GDM1 (cell line): ENCODE measurements at places on chromosomes 4 and X.

DNA sequence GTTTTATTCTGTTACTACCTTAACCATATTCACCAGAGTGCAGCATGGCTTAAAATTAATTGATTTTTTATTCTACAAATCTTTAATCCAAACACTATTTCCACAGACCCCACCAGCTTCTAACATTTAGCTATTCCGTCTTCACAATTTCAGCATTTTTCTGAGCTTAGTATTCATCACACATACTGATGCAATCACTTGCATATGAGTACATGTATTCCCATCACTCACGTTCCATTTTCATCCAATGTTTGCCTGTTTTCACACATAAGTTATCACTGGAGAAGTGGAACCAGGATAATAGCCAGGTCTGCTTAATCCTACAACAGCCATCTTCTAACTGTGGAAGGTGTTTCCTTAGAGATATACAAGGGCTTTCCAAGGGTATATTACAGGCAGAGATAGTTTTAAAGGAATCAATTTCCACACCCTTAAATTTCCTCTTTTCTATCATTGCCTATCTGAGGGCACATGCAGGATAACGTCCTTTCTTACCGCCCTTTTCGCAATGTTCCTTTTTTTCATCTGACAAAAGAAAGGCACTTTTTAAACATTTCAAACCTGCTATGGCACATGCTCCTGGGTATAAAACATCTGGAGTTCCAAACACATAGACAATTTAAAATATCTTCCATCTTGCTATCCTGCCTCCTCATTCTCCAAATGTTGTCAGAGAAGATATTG lies 115.8 kb downstream of the CORIN start:
- DNase-seq, result no peak

GRCh38 chrX:38636949-38637819 lies 75.8 kb downstream of the TSPAN7 start:
- no peak for DNase-seq

- no peak for DNase-seq
These were observed 7.8 kb downstream of the DIAPH2 start for GRCh38 chrX:96692454-96692853.

DNA sequence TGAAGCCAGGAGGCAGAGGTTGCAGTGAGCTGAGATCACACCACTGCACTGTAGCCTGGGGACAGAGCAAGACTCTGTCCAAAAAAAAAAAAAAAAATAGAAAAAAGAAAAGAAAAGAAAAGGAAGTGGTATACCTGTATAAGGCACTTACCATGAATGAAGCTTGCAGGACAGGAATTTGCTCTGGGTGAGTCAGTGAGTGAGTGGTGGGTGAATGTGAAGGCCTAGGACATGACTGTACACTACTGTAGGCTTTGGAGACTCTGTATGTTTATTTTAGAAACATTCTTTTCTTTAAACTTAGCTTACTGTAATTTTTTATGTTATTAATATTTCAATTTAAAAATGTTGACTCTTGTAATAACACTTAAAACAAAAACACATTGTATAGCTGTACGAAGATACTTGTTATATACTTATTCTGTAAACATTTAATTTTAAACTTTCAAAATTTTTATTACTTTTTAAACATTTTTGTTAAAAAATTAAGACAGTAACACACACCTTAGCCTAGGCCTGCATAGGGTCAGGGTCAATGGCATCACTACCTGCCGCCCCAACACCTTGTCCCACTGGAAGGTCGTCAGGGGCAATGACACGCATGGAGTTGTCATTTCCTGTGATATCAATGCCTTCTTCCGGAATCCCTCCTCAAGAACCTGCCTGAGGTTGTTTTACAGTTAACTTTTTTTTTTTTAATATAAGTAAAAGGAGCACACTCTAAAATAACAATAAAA lies 78.7 kb downstream of the CLNK start:
- no peak for DNase-seq

GRCh38 chr4:66034262-66034661 lies 364.0 kb upstream of the EPHA5 start:
- no peak for DNase-seq

DNA sequence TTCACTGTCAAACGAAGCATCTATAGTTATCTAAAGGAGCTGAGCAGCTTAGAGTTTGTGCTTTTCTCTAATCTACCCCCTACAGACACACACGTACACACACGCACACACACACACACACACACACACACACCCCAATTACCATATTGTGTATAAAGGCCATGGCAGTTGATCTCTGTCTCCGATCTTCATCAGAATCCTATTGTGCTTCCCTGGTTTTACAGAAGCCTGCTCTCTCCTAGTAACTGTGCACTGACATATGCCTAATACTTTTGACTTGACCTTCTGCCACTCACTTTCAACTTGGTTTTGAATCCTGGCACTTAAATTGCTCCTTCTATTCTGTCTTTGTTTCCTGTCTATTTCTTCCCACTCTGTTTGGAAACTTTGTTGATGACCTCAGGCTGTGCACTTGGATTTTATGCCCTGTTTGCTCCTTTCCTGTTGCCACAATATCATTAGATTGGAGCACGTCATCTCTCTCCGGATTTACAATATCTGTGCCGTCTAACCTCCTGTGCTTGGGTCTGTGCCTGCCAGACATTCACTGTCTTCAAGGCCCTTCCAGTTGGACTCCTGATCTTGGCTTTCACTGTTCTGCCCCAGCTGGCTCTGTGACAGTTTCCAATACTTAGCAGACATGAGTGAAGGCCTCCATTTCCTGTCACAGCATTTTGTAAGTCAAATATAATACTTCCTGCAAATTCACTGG lies 928.1 kb downstream of the FAT4 start:
- DNase-seq, result no peak

DNA sequence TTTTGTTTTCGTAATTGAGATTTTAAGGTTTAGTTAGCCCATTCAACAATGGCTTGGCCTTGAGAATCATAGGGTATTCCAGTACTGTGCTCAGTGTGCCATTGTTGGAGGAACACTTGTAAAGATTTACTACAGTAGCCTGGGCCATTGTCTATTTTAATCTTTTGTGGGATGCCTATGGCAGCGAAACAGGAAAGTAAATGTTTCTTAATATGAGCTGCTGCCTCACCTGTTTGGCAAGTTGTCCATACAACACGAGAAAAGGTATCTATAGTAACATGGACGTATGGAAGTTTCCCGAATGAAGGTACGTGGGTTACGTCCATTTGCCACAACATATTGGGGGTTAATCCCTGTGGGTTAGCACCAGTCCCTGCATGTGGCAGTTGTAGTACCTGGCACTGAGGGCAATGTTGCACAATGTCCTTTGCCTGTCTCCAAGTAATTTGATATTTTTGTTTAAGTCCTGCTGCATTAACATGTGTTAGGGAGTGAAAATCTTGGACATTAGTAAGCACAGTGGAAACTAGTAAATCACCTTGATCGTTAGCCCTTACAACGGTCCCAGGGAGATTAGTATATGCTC lies 38.6 kb upstream of the AADAT start:
- DNase-seq, result no peak

- no peak for DNase-seq
These were observed 201.3 kb upstream of the GNPDA2 start for GRCh38 chr4:44927399-44928380.

- DNase-seq, result no peak
These were observed 576.7 kb upstream of the DIPK2B start for GRCh38 chrX:45777366-45777765.

DNA sequence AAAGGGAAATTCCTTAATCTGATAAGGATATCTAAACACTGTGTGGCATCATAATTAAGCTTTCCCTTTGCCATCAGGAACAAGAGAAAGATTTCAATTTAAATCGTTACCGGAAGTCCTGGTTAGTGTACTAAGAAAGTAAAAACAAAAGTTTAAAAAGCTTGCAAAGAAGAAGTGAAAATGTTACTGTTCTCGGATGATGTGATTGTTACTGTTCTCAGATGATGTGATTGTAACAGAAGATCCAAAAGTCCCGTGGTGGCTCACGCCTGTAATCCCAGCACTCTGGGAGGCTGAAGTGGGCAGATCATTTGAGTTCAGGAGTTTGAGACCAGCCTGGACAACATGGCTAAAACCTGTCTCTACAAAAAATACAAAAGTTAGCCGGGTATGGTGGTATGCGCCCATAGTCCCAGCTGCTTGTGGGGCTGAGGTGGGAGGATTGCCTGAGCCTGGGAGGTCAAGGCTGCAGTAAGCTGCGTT lies 62.5 kb downstream of the RGS12 start:
- DNase-seq, result no peak

- DNase-seq, result no peak
These were observed 76.6 kb downstream of the MBNL3 start for GRCh38 chrX:132412208-132412607.

GRCh38 chr4:130110189-130110588 lies 1014.2 kb downstream of the C4orf33 start:
- DNase-seq, result no peak

DNA sequence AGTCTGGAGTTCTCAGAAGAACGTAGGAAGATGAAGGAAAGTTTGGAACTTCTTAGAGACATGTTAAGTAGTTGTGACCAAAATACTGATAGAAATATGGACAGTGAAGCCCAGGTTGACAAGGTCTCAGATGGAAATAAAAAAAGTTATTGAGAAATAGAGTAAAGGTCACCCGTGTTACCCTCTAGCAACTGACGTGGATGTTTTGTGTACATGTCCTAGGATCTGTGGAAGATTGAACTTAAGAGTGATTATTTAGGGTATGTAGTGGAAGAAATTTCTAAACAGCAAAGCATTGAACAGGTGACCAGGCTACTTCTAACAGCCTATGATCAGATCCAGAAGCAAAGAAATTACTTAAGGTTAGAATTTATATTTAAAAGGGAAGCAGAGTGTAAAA lies 1020.4 kb downstream of the FSTL5 start:
- no peak for DNase-seq

- no peak for DNase-seq
These were observed 65.1 kb downstream of the USP11 start for GRCh38 chrX:47297874-47298273.

- DNase-seq, result no peak
These were observed 50.6 kb downstream of the PCDH7 start for GRCh38 chr4:30770812-30771211.

GRCh38 chr4:37946503-37947179 lies 13.6 kb upstream of the PTTG2 start:
- DNase-seq, result peak; percentile 57

- DNase-seq, result no peak
These were observed 1.2 kb upstream of the CNKSR2 start for GRCh38 chrX:21373001-21373400.

DNA sequence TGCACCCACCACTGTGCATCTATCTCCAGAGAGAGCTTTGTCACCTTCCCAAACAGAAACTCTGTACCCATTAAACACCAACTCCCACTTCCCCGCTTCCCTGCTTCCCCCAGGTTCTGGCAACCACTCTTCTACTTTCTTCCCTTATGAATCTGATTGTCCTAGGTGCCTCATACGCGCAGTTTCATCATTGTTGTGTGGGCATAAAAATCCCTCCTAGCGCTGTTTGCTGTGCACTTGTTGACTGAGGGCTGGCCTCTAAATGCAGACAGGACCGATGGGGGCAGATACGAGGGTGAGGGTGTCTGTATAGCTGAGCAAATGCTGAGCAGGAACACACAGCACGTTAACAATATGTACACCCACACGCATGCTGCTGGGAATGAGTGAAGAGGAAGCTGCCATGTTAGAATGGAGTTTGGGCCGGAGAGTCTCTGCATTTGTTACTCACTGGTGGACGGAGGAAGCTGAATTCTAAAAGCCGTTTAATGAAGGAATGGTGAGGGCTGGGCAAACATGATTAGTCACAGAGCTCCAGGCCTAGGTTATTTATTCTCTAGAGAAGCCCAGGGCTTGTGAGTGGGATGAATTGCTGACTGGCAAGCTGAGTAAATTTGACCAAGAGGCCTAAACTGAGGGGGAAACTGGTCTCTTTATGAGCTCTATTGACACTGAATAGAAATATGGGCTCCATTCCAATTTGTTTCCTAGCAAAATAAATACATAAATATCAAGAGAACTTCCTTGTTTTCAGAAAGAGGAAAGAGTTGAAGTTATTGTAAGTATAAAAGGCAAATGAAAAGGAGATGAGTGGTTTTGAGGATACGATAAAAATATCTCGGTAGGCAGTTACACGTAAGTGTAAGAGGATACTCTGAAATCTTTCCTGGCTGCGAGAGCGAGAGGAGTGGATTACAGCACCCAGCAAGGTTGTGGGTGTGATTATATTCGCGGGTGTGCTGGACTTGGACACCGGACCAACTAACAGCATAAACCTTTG lies 95.9 kb upstream of the RPS6KA3 start:
- DNase-seq, result no peak

- peak; percentile 50 for DNase-seq
These were observed 3.3 kb upstream of the BGN start for GRCh38 chrX:153491351-153491914.
